ENCODE measurements at places on chromosomes 7 and 10.

GRCh38 chr7:117325836-117326235 lies 3.0 kb upstream of the WNT2 start:
- no peak for DNase-seq

- no peak for DNase-seq
Measured at GRCh38 chr7:107079212-107079940, 34.9 kb downstream of the PRKAR2B start.

DNA sequence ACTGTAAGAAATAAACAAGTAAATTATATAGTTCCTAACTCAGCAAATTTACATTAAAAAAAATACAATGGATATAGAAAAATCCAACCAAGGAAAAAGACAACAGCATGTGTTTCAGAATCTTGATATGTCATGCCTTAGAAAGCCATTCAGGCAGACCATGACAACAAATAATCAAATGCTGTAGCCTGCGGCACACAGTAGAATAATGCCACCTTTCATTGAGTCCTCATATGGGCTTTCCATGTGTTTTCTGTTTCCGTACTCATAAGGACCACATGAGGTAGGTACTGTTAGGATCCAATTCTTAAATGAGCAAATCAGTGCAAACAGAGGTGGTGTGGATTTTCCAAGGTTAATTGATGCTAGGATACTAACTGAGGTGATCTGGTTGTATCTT lies 138.6 kb downstream of the CUBN start:
- no peak for DNase-seq

DNA sequence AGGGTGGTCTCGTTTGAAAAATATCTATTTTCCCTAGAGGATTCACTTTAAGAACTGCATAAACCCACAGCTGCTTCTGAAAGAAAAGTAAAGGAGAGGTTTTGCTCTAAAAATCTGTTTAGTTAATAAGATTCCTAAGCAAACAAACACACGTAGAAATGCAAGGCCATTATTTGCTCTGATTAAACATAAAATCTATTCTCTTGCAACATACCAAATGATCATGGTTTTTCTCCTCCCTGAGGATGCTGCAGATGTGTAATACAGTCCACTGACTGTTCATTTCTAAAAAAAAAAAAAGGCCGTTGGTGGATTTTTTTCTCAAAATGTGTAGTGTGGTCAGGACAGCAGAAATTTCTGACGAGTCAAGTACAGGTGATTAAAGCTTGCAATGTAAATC lies 98.6 kb downstream of the BUB3 start:
- DNase-seq, result no peak

DNA sequence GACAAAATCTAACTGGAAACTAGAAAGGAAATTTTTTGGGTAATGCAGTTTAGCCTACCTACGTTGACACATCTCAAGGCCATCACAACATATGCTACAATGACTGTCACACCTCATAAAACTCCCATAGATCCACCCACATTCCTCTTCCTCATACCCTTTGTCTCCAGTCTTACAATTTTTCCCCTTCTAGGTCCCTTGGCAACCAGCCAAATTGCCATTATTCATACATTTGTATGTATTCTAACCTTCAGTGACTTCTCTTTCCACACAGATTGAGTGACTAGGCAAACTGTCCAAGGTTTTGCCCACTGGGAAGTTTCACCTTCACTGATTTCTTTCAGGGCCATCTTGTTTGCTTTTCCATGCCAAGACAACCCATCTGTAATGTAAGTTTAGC lies 100.5 kb upstream of the TPK1 start:
- no peak for DNase-seq

GRCh38 chr10:34845070-34845469 lies 30.0 kb upstream of the PARD3 start:
- no peak for DNase-seq

DNA sequence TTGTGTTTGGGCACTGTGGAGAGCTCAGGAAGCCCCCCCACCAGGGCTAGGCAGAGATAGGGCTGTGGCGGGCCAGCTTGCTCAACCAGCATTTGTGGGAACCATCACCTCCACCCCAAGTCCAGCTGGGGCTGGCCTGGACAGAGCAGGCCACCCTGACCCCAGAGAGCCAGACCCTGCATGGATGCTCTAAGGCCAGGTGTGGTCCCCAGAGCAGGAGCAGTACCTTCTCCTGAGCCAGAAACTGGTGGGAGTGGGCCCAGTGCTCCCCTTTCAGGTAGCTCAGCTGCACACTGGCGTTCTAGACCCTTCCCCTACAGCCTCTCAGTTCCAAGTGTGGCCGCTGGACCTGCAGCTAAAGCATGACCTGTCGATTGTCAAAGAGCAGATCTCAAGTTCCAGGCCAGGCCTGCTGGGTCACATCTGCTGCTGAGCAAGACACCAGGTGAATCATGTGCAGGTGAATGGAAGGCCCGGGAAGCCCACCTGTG lies 57.2 kb downstream of the RASGEF1A start:
- no peak for DNase-seq

DNA sequence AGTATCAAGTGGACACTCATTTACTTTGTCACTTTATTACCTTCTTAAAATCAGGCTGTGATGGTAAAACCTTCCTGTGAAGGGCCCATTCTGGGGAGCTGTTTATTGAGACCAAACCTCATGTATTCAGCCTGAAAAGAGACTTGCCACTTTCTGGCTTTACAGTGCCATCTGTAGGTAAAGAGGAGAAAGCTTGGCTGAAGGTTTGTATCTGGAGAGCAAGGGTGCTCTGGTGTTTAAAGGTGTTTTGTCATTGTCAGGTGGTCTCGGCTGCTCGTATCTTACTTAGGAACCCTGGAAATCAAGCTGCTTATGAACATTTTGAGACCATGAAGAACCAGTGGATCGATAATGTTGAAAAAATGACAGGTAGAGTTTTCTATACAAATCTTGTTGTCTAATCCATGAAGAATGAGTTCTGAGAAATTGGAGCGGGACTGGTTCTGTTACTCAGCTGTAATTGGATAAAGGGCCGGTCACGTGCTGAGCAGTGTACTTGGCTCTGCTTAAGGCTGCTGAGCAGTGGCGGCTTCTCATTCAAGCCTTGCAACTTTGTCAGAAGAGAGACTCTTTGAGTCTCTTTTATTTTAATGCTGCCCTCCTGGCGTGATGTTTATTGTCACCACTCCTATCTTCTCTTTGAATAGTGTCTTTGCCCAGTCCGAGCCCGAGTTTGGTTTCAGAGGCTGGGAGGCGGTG lies 46.9 kb downstream of the AP3M1 start:
- DNase-seq, result no peak

GRCh38 chr10:22321156-22321923 lies 441 bp downstream of the BMI1 start:
- peak; percentile 52 for DNase-seq

- no peak for DNase-seq
Measured at GRCh38 chr7:26090927-26091519, 61.0 kb upstream of the NFE2L3 start.

- no peak for DNase-seq
Measured at GRCh38 chr10:25631471-25631870, 302.6 kb upstream of the MYO3A start.

DNA sequence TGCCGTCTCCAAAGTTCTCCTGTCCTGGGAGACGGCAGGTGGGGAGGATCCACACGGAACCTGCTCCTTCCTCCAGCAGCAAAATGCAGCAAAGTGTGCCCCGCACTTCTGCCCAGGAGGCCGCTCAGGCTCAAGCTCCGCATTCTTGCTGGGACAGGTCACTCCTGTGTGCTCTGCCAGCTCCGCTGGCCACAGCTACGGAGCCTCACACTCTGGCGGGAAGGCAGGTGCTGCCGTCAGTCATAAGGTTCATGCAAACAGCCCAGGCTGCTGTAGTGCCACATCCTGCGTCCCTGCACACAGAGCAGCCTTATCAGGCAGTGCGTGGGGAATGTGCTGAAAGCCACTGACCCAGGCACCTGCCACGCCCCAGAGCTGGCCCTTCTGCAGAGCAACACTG lies 22.4 kb downstream of the ADGRA1 start:
- no peak for DNase-seq

- DNase-seq, result no peak
Measured at GRCh38 chr7:47885309-47885986, 62.8 kb downstream of the PKD1L1 start.

DNA sequence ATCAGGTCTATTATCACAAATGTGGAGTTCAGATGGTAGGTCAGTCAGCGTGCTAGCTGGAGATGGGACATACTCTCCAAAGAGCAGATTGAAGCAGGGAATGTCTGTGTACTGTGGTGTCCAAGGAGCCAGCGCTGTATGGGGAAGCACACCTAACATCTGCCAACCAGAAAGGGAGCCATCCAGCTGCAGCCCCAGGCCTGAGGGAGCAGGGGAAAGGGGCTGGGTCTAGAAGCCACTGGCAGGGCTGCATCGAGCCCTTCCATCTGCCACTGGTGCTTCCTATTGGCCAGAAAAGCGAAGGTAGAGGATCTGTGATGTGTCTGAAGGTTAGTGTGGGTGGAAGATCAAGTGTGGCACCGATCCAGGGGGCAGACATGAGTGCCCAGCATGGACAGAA lies 8.0 kb upstream of the RAMP3 start:
- DNase-seq, result no peak

GRCh38 chr7:133545618-133546017 lies 292.7 kb downstream of the EXOC4 start:
- no peak for DNase-seq

- DNase-seq, result peak; percentile 85
Measured at GRCh38 chr7:30026229-30027064, at the start of gene FKBP14. Gene FKBP14 (minus strand): TSS chr7:30026702. CDS start chr7:30026508, 194 bp downstream.

GRCh38 chr7:81501220-81501619 lies 268.6 kb downstream of the HGF start:
- DNase-seq, result no peak

DNA sequence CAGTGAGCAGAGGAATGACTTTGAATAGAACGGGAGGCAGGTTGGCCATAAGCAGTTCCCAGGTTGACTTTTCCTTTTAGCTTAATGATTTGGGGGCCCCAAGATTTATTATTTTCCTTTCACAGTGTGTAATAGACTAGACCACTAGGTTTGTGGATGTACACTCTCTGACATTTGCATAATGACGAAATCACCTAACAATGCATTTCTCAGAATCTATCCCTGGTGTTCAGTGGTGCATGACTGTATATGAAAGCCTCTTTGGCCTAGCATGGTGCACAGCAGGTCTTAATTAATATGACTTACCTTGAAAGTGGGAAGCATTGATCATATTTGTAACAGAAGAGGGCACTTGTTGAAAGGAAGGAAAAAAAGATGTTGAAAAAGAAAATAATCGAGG lies 761.9 kb downstream of the TYW1 start:
- DNase-seq, result no peak

GRCh38 chr7:39554583-39555165 lies 11.5 kb upstream of the YAE1 start:
- DNase-seq, result no peak

GRCh38 chr10:6062101-6062771 lies at the start of gene IL2RA:
Gene IL2RA (minus strand): TSS chr10:6062367. CDS start chr10:6062151, 216 bp downstream.
- DNase-seq, result peak; percentile 53

DNA sequence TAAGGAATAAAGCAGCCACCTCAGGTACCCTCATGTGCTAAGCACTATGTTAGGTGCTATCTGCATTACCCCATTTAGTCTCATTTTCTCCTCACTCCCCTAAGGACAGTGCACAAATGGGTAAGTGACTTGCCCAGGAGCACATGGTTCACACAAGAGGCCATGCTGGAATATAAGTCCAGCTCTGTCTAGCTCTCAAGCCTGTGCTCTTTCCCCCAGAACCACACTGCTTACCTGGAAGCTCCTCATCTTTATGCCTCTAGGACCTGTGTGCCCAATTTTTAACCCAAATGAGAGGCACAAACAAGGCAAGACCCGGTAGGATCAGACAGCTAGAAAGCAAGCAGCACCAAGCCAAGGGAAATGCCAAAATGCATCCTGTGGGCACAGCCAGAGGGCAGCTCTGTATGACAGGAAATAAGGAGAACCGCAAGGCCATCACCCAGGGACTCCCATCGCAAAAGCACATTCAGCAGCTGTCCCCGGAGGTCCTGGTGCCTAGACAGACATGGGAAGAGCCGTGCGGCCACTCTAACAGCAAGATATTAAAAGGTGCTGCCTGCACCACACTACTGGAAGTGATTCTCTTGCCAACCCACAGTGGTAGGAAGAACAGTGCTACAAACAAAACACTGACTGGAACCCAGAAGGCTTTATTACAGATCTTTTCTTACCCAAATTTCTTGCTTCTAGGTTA lies 88.1 kb downstream of the GSAP start:
- DNase-seq, result no peak

- DNase-seq, result no peak
Measured at GRCh38 chr10:21424459-21424861, 101.0 kb downstream of the SKIDA1 start.

GRCh38 chr10:96833220-96834001 lies 1.3 kb downstream of the LCOR start:
- no peak for DNase-seq

DNA sequence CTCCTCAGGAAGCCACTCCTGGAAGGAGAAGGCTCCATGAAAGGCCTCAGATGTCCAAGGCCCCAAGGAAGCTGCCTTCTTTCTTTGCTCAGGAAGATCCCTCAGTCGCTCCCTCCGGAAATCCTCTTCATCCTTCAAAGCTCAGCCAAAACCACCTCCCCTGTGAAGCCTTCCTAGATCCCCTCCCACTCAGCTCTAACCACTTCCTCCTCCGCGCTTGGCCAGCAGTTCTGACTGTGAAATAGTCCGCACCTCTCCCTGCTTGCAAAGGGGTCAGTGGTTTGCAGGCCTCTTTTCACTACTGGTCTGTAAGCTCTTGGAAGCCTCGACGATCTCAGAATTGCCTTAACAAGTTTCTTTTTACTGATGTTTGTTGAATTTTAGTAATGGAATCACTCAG lies 23.9 kb downstream of the PYROXD2 start:
- DNase-seq, result no peak

DNA sequence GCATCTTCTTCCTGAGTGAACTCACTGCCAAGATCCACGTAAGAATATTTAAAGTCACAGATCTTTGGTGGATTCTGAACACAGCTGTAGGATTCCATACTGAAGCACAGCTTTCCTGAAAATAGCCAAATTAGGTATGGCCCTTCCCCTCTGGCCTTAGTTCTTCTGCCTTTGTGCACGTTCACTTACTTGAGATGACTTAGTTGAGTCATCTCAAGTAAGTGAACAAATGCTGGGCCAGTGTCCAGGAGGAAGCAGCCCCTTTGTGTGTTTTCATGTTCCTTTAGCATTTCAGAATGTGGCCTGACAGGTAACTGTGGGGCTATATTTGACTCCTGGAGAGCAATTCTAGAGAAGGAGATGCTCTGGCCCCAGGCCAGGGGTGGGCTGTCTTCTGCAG lies 51.5 kb downstream of the CCNY start:
- no peak for DNase-seq

- no peak for DNase-seq
Measured at GRCh38 chr10:119406601-119407253, 135.8 kb downstream of the RGS10 start.

GRCh38 chr7:139023076-139023475 lies 12.8 kb downstream of the ZC3HAV1L start:
- no peak for DNase-seq

DNA sequence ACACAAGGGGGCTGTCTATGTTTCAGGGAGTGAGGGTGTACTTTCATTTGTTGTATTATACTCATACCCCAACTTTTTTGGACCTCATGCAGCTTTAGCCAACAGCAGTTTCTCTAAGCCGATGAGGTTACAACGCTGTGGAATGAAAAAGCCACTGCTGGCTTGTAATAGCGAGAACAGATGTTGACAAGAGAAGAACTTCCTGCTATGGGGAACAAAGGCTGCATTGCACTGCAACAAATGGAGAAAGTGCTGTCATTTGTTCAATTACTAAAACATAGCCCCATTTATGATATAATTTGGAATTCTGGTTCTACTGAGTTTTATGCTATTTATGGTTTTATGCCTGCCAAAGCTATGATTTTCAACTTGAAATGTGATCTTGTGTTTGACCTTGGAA lies 104.2 kb upstream of the TMEM72 start:
- no peak for DNase-seq

GRCh38 chr10:8444630-8445029 lies 390.1 kb downstream of the GATA3 start:
- DNase-seq, result no peak

GRCh38 chr7:7529328-7529727 lies 6.3 kb downstream of the COL28A1 start:
- DNase-seq, result no peak
